Activated naive CD4-positive, alpha-beta T cell treated with anti-CD3 and anti-CD28 coated beads, Interleukin-2, amount 50 U/mL, for 16 hours (primary cell): ENCODE measurements at places on chromosomes 5 and 9.

GRCh38 chr5:78336698-78337097 lies 23.7 kb upstream of the SCAMP1 start:
- no peak for DNase-seq

- DNase-seq, result no peak
Observed at GRCh38 chr9:137740312-137740711, 121.5 kb downstream of the EHMT1 start.

GRCh38 chr9:1267581-1267980 lies 217.4 kb downstream of the DMRT2 start:
- no peak for DNase-seq

DNA sequence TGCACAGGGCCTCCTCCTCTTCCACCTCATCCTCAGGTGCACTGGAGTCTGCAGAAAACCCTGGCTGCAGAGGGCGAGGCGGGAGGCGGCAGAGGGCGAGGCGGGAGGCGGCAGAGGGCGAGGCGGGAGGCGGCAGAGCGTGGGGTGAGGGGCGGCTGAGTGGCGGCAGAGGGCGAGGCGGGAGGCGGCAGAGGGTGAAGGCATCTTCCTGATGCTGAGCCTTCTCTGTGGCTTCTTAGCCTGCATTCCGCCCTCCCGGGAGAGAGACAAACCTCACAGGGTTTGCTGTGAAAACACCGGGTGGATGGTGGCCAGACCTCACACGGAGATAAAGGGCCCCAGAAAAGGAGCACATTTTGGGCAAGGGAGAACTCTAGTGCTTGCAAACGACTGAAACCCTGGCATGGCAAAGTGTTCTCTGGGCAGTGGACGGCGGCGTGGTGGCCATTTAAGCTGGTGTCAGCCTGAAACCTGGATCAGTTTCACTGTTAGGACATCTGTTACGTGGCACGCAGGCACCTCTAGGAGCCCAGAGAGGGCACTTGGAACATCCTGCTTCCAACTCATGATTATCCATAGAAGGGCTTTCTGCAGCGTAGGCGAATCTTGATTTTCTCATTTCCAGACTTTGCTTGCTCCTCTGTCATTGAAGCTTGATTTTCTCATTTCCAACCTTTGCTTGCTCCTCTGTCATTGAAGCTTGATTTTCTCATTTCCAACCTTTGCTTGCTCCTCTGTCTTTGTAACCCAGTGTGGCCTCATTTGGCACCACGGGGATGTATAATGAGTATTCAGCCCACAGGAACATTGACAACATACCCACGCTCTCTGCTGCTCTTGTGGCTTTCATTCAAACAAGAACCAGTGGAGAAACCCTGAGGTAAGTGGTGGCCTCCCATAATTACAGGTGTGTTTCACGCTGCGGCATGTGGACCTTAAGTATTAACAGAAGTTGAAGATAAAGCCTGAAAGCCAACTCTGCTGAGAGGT lies 16.3 kb upstream of the PLEKHG4B start:
- no peak for DNase-seq

DNA sequence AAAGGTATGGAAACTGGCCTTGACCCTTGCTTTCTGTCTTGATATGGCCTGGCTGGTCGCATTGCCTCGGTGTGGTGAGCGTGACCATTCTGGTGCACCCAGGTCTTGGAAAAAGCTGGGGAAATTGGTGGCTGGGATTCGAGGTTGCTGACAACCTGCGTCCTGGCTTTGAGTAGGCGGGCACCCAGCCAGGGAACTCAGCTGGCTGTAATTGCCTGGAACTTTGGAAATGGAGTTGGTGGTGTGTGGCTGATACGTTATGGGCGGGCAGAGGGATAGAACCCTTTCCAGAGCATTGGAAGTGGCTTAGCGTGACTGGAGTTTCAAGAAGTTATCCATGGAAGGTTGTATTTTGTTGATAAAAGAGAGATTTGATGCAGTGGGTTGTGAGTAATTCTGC lies 35.2 kb downstream of the KCNMB1 start:
- no peak for DNase-seq

- no peak for DNase-seq
Observed at GRCh38 chr9:33014665-33015014, 10.4 kb upstream of the DNAJA1 start.

DNA sequence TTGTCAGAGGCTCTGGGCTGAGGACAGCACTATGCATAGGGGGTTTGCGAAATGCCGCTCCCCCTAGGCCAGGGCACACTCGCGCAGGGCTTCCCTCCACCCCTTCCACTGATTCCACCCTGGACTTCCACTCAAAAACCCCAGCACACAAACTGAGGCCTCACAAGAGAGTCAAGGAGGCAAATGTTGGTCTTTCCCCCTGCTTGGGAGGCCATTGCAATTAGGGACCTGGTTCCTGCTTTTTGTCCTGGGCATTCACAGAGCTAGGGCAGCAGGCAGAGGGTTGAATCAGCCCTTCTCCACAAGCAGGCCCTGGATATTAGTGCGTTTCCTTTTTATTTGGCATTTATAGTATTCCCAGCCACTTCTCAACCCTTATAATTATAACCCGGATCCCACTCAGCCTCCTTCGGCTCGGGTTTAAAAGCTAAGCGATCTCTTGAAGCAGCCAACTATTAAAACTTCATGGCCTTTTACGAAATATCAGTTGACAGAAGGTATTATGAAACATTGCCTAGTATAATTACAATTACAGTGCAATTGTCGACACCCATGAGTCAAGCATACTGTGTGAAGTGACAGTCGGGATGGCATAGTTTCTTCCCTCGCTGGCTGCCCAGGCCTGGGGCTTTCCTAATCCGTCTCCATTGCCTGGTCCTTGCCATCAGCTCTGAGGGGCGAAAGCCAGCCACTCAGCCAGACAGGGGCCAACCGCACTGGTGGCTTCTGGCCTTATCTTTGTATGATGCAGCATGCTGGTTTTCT lies 285.5 kb upstream of the MAP3K1 start:
- DNase-seq, result no peak

GRCh38 chr5:122455939-122456338 lies 143.9 kb downstream of the SNCAIP start:
- DNase-seq, result no peak

DNA sequence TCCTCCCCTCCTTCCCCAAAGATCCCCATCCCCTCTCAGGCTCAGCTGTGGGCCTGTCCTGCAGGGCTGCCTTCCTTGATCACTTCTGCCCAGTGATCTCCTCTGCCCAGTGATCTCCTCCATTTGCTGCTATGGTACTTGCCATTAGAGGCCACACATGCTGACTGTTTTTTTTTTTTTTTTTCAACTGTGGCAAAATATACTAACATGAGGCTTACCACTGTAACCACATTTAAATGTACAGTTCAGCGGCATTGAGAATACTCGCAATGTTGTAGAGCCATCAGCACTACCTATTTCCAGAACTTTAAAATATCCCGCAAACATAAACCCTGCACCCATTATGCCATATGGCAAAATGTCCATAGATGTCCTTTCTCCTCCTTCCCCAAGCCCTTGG lies 61.7 kb upstream of the EPB41L4B start:
- no peak for DNase-seq

- no peak for DNase-seq
Observed at GRCh38 chr9:35816708-35817107, 1.9 kb upstream of the HINT2 start.

- no peak for DNase-seq
Observed at GRCh38 chr5:118577621-118578020, 410.7 kb downstream of the DTWD2 start.

GRCh38 chr5:153504726-153505125 lies 14.3 kb downstream of the GRIA1 start:
- no peak for DNase-seq

DNA sequence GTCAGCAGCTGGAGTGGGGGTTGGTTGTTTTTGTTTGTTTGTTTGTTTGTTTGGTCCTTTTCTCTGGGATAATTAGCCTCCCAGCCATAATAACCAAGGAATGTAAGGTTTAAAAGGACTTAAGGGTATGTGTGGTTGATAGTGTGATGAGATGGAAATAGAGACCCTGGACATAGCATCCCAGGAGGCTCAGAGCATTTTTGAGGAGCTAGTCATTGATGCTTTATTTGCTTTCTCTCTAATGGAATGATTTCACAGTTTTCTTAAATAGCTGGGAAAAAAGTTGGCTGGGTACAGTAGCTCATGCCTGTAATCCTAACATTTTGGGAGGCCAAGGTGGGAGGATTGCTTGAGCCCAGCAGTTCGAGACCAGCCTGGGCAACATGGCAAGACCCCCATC lies 45.1 kb downstream of the TTC1 start:
- DNase-seq, result no peak

GRCh38 chr5:156380848-156381247 lies 53.9 kb downstream of the SGCD start:
- no peak for DNase-seq

- DNase-seq, result no peak
Observed at GRCh38 chr9:2359891-2360471, 261.6 kb upstream of the VLDLR start.

DNA sequence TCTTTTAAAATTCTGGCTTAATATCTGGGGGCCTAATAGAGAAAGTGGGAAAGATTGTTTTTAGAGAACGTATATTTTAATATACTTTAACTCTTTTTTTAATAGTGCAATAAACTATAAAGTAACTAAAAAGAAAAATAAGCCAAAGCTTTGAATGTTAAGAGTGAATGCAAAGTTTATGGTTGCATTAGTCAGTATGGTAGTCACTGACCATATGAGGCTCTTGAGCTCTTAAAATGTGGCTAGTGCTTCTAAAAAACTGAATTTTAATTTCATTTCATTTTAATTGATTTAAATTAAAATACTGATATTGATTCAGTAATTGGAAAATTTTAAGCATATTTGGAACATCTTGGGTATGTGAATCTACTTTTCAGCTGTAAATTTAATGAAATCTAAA lies 310.7 kb downstream of the PJA2 start:
- no peak for DNase-seq

- DNase-seq, result no peak
Observed at GRCh38 chr5:81785322-81785721, 34.4 kb upstream of the SSBP2 start.

GRCh38 chr9:24986331-24986730 lies 440.6 kb upstream of the IZUMO3 start:
- no peak for DNase-seq

GRCh38 chr5:73899055-73899454 lies 273.1 kb downstream of the ARHGEF28 start:
- no peak for DNase-seq

- no peak for DNase-seq
Observed at GRCh38 chr5:174186096-174186695, 140.7 kb downstream of the NSG2 start.

DNA sequence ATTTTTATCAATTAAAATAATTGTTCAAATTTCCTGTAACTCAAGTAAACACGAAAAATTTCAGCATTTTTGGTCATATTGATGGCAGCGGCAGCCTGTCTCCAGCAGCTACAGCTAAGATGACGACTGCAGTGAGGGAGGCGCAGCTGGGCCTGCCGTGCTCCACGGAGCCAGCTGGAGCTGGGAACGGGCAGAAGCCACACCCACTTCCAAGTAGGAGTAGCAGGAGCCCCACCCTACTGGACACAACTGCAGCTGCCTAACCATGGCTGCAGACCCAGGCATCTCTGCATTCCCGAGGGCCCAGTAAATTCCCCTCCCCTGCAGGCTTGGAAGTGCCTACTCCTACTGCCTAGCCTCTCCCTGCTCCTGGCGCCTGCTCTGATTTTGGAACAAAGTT lies 2031.7 kb downstream of the EFNA5 start:
- no peak for DNase-seq

DNA sequence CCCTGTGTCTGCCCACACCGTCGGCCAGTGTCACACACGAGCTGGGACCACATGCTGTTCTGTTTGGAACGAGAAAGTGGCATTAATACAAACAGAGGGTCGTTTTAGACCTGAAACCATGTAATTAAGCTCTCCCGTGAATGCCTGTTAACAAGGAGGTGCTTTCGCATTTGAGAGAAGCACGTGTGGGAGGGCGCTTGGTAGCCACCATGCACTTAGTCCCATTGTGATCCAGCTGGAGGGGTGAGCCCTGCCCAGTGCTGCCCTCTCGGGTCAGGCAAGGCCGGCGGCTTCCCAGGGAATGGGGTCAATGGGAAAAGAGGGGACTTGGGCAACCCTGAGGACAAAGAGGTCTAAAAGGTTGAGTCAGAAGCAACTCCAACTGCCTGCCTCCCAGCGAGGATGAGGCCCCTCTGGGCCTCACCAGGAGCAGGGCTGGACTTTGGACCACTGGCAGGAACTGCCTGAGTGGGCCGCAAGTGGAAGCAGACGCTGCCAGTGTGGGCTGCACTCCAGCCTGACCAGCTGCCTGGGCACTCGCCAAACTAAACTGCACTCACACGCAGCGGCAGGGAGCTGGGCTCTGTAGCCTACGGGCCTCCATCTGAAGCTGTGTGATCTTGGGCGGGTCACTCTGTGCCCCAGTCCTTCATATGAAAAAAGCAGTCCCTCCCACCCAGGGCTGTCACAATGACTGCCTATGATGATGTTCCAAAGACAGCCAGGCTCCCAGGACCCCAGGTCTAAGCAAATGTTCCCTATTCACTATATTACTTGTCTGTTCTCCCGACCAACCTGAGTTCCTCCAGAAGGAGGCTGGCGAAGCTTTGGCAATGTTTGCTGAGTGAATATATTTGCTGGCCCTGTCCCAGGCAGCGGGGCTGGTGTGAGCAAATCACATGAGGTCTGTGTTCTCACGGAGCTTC lies 195.7 kb downstream of the CDK5RAP2 start:
- DNase-seq, result no peak

DNA sequence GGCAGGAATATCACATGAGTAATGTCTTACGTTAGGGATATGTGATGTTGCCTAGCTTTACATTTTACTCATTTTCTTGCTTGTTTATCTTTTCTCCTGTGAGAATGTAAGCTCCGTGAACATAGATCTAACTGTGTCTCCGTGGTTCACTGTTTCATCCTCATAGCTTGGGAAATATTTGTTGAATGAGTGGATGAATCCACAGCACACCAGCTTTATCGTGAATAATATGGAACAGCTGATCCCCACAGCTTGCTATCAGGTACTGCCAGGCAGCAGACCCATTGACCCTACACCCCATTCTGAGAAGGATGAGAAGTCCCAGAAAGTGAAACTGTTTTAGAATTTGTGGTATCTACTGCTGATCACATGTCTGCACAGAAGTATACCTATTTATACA lies 106.8 kb upstream of the FBN2 start:
- no peak for DNase-seq

GRCh38 chr9:97806721-97807120 lies 46.3 kb upstream of the FOXE1 start:
- DNase-seq, result no peak

GRCh38 chr9:109182940-109183798 lies 16.1 kb upstream of the FRRS1L start:
- no peak for DNase-seq

DNA sequence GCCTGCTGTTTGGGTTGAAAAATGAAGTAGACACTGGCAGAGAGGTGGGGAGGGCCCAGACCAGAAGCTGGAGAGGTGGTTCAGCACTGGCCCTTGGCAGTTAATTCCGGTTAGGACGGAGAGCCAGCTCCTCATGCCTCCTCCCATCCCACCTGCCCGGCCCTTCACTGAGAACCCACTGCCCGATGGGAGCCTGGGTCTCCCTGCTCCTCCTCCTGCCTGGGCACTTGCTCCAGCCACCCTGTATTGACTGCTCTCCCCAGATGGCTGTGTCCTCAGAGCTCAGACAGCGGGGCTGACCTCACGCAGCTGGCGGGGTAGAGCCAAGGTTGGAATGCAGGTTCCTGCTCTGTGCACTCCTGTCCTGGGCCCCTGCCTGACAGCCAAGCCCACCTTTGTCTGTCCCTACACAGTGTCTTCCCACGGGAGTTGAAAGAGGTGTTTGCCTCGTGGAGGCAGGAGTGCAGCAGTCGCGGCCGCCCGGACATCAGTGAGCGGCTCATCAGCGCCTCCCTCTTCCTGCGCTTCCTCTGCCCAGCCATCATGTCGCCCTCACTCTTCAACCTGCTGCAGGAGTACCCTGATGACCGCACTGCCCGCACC lies 114.7 kb downstream of the DAB2IP start:
- no peak for DNase-seq
